Fibroblast of skin of left quadriceps (primary cell): ENCODE measurements at places on chromosomes 12 and 14.

DNA sequence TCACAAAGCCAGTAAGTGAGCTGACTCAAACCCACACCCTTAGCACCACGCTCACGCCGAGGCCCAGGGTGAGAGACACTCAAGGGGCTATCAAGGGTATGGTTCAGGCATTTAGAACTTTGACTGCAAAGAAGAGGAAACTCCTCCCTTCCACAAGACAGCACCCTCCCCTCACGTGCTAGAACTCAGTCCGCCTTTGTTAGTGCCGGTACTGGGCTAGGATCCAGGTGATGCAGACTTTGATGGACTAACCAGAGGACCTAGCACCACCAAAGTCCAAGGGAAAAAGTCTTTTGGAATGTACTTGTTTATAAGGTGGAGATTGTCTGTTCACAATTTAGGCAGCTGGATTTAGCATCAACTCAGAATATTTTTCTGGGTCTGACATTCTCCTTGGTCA lies 33.7 kb downstream of the VWF start:
- no peak for DNase-seq

DNA sequence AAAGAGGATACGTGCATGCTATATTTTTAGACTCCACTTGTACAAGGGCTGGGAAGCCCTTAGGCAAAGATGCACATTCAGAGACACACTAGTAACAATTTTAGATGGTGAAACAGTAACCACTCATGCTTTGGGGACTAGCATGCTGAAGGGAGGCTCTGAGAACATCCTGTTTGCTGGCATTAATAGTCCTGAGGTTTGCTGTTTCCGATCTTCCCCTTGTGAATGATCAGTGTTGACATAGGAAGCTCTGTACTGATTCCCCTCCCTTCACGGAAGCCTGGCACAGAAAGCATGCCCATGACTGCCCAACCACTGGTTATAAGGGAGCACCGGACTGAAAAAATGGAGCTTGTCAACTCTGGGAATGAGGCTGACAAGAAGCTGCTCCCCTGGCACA lies 164.6 kb downstream of the GCH1 start:
- no peak for DNase-seq

DNA sequence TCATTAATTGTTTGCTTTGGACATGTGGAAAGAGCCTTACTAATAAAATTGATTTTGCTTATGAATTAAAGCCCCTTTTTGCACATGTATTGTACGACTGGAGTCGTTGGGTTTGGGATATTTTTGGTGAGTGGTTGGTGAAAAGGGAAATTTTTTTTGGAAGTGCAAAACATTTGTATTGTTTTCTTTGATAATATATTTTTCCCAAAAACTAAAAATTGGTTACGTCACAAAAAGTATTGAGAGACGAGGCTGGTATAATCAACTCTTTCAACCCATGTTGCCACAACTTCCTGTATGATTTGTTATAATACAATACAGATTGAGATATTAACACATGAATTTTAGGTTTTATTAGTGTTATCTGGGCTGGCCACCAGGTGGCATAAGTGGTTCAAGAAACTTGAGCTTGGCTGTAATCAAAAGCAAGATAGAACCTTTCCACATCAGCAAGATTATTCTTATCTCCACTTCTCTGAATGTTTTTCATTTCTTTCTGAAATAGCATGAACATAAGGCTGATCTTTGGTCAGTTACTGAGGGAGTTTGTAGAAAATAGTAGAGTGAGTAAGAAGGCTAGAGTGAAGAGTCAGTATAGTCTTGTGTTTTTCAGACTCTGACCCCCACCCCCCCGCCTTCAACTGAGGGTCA lies 8.7 kb downstream of the NGDN start:
- DNase-seq, result peak; percentile 37

- DNase-seq, result no peak
Observed at GRCh38 chr12:52524241-52524897, 4.2 kb upstream of the KRT5 start.

- no peak for DNase-seq
Observed at GRCh38 chr12:2161473-2161872, 108.7 kb downstream of the CACNA1C start.

DNA sequence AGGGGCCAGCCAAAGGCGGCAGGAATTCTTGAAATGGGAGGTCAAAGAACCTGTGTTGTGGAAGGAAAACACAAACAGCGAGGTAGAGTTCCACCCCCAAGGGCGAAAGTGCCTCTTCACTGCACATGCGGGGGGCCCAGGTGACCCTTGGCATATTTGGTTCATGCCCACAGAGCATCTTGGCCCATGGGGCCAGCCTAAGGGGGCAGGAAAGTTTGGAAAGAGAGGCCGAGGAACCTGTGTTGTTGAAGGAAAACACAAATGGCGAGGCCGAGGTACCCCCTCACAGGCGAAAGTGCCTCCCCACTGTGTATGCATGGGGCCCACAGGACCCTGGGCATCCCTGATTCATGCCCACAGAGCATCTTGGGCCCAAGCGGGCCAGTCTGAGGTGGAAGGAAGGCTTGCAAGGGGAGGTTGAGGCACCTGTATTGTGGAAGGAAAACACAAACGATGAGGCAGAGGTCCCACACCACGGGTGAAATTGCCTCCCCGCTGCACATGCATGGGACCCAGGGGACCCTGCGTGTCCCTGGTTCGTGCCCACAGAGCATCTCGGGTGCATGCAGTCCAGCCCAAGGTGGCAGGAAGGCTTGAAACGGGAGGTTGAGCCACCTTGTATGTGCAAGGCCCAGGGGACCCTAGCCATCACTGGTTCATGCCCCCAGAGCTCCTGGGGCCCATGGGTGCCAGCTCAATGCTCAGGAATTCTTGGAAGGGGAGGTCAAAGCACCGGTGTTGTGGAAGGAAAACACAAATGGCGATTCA lies 384.1 kb downstream of the ALG10 start:
- no peak for DNase-seq

- DNase-seq, result no peak
Observed at GRCh38 chr12:48961801-48962200, 4.5 kb upstream of the ARF3 start.

- DNase-seq, result peak; percentile 95
Observed at GRCh38 chr12:46388427-46389021, 16.0 kb upstream of the SLC38A2 start.

- DNase-seq, result no peak
Observed at GRCh38 chr14:104644656-104645378, 40.2 kb upstream of the TMEM179 start.

DNA sequence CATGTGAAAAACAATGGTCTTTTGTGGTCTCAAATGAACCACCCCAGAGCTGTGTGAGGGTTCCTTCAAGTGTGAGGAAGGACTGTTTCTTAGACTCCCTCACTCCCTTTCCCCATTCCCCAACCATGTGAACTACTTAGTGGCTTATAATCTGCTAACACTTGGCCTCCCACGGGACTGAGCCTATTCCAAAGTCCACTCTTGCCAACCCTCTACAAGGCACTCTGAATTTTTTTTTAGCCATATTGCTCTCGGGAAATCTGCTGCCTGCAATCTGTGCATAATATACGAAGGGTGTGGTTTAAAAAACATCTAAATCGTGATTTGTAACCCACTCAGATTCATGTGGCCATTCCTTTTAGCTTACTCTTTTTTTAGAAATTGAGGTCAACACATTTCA lies 2.6 kb downstream of the SVOP start:
- DNase-seq, result no peak

GRCh38 chr14:61321385-61322010 lies at the start of gene PRKCH:
PRKCH (plus strand) TSS chr14:61321579; CDS start chr14:61322102, 523 bp downstream.
- no peak for DNase-seq

- no peak for DNase-seq
Observed at GRCh38 chr12:131639270-131639940, 71.5 kb upstream of the SFSWAP start.

GRCh38 chr12:49232940-49233841 lies 31.7 kb upstream of the TUBA1C start:
- no peak for DNase-seq

- DNase-seq, result no peak
Observed at GRCh38 chr12:71737197-71737596, 17.5 kb upstream of the RAB21 start.

DNA sequence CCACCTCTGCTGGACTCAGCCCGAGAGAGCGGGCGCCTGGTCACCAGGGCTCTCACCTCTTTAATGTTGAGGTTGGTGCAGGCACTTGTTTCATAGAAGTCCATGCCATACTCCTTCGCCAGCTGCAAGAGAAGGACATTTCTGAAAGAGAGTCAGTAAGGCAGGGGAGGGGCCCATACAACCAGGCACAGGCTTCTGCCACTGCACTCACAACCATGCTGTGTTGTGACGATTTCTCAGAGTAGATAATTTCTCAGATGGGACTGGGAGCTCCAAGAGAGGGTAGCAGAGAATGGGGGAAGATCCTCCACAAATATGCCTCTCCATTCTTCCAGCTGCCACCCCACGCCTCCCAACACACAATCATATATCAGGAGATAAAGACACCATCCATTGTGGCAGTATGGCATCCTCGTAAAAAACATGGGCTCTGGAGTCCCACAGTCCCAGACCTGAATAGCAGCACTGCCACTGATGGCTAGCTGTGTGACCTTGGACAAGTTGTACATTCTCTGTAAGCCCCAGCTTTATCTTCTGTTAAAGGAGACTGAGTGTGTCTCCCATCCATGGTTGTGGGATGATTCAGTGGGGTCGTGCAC lies 6.2 kb upstream of the GPX2 start:
- no peak for DNase-seq

DNA sequence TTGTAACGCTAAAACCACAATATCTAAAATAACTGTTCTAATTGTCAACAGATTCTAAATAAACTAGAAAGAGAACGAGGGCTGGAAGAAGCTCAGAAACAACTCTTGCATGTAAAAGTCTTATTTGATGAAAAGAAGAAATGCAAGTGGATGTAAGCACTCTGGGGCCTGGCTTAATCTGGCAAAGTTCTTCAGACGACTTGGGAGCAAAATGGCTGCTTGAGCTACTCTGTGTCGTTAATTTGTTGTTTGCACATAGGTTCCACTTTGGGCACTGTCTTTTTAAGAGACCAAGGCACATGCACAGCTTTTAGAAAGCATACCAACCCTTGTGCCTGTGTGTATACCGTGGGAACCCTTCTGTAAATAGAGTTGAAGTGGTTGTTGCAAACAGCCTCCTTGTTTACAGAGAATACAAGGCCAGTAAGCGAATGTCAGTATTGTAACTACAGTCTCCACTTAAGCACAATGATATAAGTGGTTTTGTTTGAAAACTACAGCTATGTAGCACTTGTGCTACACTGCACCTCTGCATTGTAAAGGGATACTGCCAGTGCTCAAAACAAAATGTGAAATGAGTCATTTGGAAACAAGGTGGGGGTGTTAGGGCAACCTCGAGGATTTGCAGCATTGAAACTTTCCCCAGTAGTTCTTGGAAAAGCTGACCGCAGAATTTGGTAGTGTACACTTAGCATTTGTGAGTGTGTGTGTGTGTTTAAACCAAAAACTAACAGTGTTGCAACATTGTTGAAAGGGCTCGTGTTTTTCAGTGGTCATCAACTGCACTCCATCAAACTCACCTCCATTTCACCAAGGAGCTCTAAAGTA lies 154.3 kb downstream of the CEP83 start:
- no peak for DNase-seq

GRCh38 chr14:34983786-34984185 lies 994 bp downstream of the SRP54 start:
- DNase-seq, result no peak
